ENCODE measurements at places on chromosomes 12 and 14.

DNA sequence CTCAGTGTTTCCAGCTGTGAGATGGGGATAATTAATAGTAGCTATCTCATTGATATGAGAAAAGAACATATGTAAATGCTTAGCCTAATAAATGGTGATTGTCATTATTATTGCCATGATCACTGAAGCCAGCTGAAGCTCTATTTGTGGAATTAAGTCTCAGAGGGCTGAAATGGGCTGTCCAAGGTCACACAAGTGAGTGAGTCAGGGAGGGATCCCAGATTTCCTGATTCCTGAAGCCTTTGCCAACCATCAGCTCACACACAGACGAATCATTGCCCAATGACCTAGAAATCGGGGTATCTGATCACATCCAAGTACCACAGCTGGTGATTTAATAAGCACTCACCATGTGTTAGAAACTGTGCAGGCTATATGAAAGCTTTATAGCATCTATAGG, 21.6 kb upstream of the TMEM229B start:
- no peak for DNase-seq

DNA sequence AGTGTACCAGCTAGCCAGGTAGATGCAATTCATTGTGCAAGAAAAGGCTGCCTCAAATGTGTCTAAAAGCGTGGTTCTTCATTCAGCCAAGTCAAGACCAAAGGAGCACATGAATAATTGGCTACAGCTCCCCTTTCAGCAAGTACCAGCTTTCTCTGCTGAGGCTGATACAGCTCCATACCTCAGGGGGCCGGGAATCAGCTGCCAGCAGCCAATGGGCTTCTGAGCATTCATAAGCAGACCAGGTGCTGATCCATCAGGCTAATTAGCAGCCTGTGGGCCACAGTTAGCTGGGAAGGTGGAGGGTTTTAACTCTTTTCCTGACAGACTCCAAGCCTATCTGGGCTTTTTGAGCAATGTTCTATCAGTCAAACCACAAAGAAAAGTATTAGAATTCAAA, 264.7 kb downstream of the APAF1 start:
- DNase-seq, result no peak

- DNase-seq, result no peak
Observed at GRCh38 chr14:32702562-32702961, 236.1 kb upstream of the NPAS3 start.

DNA sequence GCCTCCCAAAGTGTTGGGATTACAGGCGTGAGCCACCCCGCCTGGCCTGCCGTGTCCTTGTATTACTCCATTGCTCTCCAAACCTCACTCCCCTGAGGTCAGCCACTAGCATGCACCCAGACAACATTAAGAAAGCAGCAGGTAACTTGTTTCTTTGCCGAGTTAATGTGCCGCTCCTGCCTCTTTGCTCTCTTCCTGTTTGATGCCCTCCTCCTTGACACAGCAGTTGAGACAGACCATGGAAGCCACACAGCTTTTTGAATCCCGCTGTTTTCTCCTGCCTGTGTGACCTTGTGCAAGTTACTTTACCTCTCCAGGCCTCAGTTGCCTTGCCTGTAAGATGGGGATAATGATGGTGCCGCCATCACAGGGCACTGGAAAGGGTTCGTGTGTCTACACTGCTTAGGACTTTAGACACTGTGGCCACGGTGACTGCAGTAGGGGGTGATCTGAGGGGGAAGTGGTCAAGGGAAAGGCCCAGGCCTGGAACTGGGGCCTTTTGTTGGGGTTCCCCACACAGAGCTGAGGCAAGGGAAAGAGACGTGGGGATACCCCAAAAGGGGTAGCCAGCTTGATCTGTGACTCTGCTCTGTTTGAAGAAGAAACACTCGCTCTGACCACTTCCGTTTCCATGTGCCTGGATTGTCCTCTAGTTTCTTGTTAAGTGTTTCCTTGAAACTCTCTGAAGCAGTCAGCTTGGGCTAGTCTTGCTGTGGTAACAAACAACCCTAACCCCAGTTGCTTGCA, 69.3 kb downstream of the RIN3 start:
- no peak for DNase-seq

GRCh38 chr12:117427211-117427610, 65.8 kb upstream of the NOS1 start:
- no peak for DNase-seq

- no peak for DNase-seq
Observed at GRCh38 chr14:90301122-90301521, 30.6 kb downstream of the NRDE2 start.

DNA sequence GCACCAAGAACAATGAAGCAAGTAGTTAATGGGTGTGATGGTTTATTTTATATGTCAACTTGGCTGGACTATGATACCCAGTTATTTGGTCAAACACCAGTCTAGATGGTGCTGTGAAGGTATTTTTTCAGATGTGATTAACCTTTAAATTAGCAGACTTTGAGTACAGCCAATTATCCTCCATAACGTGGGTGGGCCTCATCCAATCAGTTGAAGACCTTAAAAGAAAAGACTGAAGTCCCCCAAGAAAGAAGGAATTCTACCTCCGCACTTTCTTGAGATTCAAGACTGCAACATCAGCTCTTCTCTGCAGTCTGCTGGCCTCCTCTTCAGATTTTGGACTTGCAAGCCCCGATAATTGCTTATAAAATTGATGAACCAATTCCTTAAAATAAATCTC, 47.5 kb downstream of the CD163L1 start:
- no peak for DNase-seq

DNA sequence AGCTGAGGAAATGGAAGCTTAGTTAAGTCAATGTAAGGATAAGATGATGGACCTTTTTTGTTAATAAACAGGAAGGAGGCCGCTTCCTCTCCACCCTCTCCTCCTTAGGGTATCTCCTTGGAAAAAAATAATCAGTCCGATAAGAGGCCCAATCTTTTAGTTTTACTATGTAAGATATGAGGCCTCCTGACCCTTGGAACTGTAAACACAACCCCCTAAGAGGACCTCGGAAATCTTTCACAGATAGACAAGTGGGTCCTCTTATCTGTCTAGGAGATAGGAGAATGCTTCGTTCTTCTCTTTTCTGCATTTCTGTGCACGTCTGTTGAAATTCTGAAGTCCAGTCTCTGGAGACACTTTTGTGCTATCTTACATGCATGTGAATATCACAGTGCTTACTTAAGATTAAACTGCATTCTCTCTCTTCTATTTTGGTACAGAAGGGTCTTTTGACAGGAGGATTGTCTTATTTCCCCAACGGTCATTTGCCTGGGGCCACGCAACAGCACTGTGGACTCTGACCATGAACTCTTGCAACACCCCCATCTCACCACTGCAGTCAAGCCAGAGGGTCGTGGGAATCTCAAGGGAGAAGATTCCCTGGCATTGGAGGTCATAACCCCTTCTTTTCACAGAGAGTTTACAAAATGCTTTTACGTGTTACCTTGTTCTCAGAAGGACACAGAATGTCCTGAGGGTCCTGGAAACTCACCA, 313.0 kb upstream of the RTL1 start:
- DNase-seq, result no peak

- no peak for DNase-seq
Observed at GRCh38 chr12:68163560-68164081, 4.1 kb upstream of the IFNG start.

GRCh38 chr12:101097829-101098580, 112.0 kb downstream of the SLC5A8 start:
- no peak for DNase-seq

DNA sequence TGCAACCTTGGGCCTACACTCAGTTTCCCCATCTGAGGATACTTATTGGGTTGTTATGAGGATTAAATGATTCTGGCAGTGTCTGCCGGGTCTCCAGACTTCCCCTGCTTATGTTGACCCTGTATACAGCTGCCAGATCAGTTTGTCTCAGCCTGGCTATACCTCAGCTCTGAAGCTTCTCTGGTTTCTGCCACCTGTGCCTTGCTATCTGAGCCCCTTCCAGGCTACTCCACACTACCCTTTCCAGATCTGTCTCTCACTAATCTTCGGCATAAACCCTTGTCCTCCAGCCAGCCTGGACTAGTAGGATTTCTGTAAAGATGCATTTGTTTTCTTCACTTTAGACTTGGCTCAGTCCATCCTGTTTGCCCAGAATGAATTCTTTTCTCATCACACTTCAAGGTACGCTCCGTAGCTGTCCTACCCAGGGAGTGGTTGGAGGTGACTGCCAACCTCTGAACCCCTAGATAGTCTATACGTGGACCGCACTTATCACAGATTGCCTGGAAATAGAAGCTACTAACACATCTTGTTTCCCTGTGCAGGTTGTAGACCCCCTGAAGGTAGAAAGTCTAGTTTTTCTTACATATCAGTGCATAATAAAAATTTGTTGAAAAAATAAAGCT, 422.4 kb downstream of the RAD51B start:
- no peak for DNase-seq

DNA sequence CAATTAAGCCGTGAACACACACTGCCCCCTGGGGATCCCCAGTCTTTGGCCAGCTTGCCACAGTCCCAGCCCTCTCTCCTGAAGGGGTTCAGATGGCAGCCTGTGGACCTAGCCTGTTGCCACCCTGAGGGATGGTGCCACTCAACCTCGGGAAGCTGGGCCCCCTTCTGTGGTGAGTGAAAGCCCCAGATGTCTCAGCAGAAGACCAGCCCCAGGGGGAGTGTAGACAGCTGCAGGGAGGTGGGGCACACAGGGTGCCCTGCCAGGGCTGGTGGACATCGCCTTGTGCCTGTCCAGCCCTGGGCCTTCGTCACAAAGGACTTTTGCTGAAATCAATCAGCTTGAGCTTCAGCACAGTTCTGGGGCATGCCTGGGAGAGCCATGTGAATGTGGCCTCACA, 32.4 kb downstream of the C14orf132 start:
- no peak for DNase-seq

DNA sequence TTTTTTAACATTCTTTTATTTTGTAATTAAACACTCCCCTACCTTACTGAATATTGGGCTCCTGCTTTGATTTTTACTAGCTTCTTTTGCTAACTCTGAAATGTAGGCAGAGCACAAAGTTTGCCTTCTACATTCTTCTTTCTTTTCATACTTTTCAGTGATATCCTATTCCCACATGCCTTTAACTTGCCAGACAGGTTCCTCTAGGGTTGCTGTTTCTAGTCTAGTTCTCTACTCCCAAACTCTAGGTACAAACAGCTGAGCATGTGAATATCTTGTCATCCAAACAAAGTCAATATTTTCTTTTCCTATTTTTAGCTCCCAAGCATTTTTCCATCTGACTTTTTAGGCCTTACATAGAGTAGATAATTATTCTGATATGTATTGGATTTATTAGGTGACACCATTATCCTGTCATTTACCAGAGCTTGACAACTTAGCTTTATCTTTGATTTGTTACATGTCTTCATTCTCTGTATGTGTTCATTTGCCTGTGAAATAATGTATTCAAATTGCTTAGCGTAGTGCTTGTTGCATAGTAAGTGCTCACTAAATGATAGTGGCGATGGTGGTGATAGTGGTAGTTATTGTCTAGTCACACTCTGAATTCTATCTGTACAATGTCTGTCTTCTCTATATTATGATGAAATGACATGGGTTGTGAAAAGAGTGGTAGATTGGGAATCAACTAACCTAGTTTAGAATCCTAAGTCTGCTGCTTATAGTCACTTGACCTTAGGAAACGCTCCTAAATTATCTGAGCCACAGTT, 73.6 kb upstream of the DNM1L start:
- DNase-seq, result no peak

GRCh38 chr12:22625762-22626294, 857 bp downstream of the ETNK1 start:
- DNase-seq, result no peak

DNA sequence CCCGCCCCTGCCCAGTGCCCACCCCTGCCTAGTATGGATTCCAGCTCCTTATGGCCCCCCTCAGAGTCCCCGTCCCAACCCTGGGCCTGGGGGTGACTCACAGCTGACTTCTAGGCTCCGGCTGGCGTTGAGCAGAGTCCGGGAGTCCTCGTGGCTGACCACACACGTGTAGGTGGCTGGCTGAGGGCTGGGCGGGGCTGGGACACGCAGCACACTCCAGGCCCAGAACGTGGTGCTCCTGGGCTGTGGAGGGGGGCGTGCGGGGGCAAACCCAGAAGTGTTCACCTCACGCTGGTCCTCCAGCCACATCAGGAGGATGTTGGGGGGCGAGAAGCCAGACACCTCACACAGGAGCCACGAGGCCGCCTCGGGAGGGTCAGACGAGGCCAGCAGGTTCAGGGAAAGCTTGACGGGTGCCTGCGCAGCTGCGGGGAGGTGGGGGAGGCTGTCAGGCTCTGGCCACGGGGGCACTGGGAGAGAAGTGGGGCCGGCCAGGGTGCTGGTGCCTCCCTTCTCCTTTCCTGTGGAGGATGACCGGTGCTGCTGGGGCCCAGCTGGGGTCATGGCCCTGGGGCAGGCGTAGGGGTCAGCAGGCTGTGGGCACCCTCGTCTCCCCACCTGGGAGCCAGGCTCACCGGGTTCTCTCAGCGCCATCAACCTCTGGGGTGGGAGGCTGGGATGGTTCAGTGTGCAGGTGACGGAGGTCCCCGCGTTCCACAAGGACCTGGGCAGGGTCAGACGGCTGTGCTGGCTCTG, 314.1 kb downstream of the TMEM121 start:
- DNase-seq, result no peak

GRCh38 chr12:1884651-1885050, 33.8 kb downstream of the CACNA2D4 start:
- DNase-seq, result no peak

GRCh38 chr14:68634332-68634731, 158.5 kb downstream of the ZFP36L1 start:
- DNase-seq, result no peak

GRCh38 chr12:1639538-1639937, 10.5 kb downstream of the WNT5B start:
- DNase-seq, result no peak

GRCh38 chr14:64702493-64703394, 1.5 kb upstream of the PLEKHG3 start:
- DNase-seq, result no peak

- no peak for DNase-seq
Observed at GRCh38 chr14:89826596-89826995, 127.9 kb downstream of the EFCAB11 start.

GRCh38 chr12:75390156-75390898, 562 bp upstream of the GLIPR1L2 start:
- DNase-seq, result no peak

GRCh38 chr14:104293231-104293841, 154.9 kb downstream of the KIF26A start:
- no peak for DNase-seq

- peak; percentile 52 for DNase-seq
Observed at GRCh38 chr12:109949089-109949488, 47.1 kb downstream of the GIT2 start.

DNA sequence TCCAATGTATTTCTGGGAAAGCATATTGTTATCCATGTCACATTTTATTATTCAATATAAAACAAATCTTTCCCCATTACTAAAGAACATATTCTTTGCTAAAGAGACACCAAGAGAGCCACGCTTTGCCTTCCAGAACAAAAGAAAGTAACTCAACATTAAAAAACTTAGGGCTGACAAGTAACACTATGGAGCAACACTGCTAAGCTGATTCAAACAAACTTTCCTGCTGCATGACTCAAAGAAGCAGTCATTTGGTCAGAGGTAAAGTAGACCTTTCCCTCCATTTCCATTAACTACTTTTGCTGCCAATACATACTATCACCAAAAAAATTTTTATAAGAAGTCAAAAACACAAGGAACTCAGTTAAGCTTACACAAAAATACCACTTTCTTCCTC, 83.0 kb downstream of the DENND5B start:
- no peak for DNase-seq

- no peak for DNase-seq
Observed at GRCh38 chr14:63205866-63206265, 1.6 kb downstream of the RHOJ start.
